HCT116 (cell line): ENCODE measurements at places on chromosomes 11 and 22. TPM values are rescaled to one million over a fixed set of nuclear protein-coding genes. Genes with fewer than 3 reads are reported as not detected.

MMP12 gene
- total RNA-seq: not detected

ANKK1 gene
- total RNA-seq: 0.22 TPM

GRCh38 chr11:122863704-122864326 is 18.7 kb upstream of the JHY start:
- H3K36me3 ChIP-seq: no peaks in the 10 kb centered on the region
- no peak overlapping the region for H3K4me3 ChIP-seq
- peak; percentile 37 for DNase-seq
- H3K27ac ChIP-seq: no peak overlapping the region
- H3K27me3 ChIP-seq: peaks cover 4% of the 10 kb centered on the region; the same call in 1 of the 2 replicates
- H3K4me1 ChIP-seq: no peaks in the 10 kb centered on the region

DNA sequence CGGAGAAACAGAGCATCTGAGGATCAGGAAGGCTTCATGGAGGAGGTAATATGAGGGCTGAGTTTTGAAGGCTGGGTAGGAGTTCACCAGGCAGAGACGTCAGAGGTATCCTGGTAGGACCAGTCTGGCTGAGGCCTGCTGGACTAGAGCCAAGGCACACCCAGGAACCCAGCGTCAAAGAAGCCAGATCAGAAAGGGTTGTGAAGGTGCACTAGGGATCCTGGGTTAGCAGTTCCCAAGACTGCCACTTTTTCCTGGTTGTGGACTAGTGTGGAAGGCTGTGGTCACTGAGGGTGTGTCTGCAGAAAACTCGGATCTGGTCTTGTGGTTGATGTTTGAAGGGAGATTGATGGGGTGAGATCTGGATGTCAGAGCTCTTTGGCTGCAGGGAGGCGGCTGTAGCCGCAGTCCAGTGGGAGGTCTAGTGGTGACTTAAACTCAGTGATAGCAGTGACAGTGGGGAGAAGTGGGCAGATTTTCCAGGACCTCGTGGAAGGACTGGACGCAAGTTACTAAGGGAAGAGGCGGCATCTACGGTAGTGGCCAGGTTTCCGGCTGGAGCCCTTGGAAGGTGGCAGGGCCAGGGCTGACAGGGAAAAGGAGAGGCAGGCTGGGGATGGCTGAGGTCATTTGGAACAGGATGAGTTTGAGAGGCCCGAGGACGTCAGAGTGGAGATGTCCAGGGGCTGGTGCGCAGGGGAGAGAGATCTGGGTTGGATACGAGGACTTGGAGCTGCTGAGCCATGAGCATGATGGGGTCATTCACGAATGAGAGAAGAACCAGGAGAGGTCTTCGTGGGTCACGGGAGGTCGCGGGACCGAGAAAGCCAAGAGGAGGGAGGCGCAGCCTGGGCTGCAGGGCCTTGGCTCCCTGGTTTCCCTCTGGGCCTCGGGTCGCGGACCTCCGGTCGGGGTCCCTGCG is 10.9 kb downstream of the RELA start:
- DNase-seq: no peak
- H3K4me1 ChIP-seq: peaks cover 62% of the 10 kb centered on the region
- peaks cover 13% of the 10 kb centered on the region; the same call in 1 of the 2 replicates for H3K36me3 ChIP-seq
- H3K27ac ChIP-seq: peak overlapping the region; percentile 96
- H3K27me3 ChIP-seq: no peaks in the 10 kb centered on the region
- H3K4me3 ChIP-seq: peak overlapping the region; percentile 51
